ENCODE measurements at places on chromosomes 2 and 18.

DNA sequence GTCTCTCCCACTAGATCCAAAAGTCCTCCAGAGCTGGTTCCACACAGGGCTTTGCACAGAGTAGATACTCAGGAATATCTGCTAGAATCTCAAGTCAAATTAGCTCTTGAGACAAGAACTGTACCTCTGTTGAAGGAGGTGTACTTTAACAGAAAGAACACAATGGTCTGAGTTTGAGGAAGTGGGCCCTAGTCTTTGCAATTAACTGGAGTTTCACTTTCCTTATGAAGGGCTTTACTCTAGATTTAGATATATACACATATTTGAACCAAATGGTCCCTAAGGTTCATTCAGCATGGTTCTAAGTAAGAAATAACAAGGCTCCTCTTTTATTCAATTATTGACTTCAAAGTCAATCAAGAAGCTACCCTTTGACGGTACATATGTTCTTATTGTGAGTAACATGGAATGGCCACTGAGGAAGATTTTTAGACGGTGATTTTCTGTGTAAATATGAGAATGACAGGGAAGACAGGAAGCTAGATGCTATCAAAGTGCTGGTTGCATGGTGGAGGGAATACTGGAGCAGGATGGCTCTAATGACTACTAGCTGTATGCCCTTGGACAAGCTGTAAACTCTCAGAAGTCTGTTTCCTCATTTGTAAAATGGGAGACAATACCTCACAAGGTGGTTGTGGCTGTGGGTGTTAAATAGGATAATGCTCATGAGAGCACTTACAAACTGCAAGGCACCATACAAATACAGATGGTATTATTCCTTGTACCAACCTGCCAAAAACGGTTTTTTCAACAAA lies 73.5 kb upstream of the SERTAD2 start:
- DNase-seq = no peak

GRCh38 chr2:177316756-177317155 lies 52.2 kb upstream of the NFE2L2 start:
- DNase-seq = no peak

DNA sequence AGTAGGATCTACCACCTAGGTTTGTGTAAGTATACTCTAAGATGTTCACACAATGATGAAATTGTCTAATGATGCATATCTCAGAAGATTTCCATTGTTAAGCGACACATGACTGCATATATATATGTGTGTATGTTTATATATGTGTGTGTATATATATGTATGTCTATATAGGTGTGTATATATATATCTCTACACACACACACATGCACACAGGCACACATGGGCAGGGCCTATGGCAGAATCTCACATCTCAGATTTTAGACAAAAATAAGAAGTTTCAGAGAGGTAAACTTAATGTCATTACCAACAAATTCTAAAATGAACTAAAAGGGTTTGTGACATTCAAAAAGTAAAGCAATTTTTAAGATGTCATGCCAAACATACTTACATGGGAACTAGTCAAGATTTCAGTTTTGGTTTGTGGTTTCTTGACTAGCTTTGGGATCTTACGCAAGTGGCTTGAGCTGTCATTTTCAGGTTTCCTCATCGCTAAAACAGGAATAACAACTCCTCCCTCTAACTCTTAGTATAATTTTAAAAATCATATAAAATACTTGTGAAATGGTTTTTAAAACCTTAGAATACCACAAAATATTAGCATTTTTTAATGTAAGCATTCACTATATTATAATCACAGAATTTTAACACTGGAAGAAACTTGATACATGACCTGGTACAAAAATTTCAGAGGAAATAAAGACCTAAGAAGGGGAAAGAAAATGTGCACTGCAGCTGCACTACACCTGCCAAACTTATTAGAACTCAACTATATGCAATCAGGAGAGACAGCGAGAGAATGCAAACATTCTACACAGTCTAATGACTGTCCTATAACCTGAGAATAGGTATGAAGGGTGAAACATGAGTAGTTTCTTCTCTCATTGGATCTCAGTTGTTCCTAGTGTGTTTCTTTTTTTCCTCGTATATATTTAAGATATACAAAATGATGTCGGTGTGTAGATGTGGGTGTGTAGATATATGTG lies 75.7 kb downstream of the TTC21B start:
- DNase-seq = no peak

- DNase-seq = no peak
Measured at GRCh38 chr2:207235621-207236020, 69.9 kb upstream of the KLF7 start.

GRCh38 chr2:128594651-128594910 lies 275.9 kb upstream of the HS6ST1 start:
- DNase-seq = no peak

DNA sequence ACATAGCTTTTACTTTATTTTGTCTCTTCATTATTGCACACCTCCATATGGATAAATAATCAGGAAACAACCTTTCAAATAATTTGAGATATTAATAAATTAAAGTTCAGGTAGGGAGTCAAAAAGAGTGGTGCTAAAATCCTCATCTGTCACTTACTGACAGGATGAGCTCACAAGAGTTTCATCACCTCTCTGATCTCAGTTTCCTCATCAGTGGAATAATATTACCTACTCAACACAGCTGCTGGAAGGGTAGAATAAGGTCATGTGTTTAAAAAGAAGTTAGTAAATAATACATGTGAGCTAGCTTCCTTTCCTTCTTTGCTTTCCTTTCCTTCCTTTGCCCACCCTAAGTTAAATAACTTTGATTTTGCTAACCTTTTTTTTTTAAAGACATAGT lies 61.9 kb downstream of the RDH14 start:
- DNase-seq = no peak

DNA sequence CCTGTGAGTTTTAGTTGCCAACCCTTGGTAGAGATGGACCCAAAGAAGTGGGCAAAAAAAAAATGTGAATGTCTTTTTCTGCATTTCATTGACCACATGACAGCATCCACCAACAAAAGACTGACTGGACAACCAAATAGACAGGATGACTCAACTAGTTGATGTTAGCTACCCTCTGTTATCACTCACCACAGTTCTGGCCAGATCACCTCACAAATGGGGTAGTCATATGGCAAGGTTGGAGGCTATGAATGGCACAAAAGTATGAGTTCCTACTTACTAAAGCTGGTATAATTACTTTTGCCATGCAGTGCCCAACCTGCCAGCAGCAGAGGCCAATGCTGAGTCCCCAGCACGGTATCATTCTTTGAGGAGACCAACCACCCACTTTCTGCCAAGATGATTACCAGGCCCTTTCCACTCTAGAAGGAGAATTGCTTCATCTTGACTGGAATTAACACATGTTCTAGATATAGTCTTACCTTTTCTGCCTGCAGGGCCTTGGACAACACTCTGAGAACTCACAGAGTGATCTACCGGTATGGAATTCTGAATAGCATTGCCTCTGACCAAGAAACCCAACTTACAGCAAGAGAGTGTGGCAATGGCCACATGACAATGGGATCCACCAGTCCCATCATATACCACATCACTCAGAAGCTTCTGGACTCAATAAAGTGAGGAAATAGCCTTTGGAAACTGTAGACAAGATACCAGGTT lies 20.1 kb upstream of the TCF7L1 start:
- DNase-seq = no peak

DNA sequence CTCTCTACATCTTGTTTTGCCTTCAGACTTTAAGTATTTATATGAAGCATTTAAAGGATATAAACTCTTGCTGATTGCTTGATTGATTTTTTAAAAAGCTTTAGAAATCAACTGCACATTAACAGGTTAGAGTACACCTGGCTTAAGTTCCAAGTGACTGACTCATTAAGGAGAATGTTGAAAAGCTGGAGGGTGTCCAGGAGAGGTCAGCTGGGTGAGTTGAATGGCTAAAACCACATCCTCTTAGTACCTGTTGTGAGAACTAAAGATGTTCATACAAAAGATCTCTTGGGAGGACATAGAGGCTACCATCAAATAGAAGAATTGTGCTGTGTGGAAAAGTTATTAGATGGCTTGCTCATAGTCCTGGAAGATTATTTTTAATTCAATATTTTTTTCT lies 206.8 kb downstream of the TXNL1 start:
- no peak for DNase-seq

DNA sequence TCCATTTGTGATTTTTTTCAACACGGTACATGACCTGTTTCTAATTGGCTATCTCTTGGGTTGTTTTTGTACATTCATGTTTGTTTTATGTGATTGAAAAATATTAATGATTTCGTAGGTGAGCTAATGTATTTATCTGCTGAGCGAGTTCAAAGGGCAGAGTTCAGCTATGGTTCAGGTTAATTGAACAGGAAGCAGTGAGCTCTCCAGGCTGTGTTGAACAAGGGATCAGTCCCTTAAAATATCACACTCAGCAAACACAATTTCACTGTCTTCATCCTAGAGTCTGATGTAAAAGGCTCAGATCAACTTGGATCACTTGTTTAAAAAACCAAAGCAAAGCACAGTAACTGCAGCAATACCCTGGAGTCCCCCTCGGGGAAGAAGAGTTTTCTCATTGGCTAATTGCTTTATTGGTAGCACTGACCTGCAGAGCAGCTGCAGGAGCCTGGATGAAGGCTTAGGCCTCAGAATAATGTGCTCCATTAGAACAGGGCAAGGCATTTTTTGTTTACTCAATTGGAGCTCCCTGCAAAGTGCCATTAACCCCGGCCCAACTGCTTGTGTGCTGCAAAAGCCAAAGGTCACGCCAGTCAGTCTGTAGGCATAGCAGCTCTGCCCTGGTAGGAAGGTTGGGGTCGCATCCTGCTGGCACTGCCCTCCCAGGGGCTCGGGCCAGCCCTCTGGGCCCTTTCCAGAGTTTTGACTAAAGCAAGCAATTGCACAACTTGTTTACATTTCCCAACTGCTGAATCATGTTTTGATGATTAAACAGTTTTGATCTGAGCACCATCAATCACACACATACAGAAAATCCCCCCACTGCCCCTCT lies 10.5 kb downstream of the ONECUT2 start:
- DNase-seq = no peak

Data from neural crest cell (in vitro differentiated cells).